Mesendoderm (in vitro differentiated cells): ENCODE measurements at places on chromosomes 5 and 9.

DNA sequence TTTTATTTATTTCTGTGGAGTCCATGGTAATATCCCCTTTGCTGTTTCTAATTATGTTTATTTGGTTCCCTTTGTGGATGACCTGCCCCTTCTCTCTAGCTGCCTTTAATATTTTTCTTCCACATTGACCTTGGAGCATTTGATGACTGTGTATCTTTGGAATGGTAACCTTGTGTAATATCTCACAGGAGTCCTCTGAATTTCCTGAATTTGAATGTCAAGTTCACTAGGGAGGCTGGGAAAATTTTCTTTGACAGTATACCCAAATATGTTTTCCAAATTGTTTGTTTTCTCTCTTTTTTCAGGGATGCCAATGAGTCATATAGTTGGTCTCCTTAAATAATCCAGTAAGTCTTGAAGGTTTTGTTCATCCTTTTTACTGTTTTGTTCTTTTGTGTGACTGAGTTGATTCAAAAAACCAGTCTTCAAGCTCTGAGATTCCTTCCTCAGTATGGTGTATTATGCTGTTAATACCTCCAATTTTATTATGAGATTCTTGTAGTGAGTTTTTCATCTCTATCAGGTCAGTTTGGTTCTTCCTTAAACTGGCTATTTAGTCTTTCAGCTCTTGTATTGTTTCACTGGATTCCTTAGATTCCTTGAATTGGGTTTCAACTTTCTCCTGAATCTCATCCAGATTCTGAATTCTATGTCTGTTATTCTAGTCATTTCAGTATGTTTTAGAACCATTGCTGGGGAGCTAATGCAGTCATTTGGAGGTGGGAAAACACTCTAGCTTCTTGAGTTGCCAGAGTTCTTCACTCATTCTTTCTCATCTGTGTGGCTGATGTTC is 349.0 kb upstream of the TARS1 start:
- DNase-seq, result peak; percentile 1

GRCh38 chr9:33765411-33765810 is 29.9 kb upstream of the PRSS3 start:
- DNase-seq, result no peak

- no peak for DNase-seq
Observed at GRCh38 chr5:151706906-151707305, 20.2 kb upstream of the SPARC start.

DNA sequence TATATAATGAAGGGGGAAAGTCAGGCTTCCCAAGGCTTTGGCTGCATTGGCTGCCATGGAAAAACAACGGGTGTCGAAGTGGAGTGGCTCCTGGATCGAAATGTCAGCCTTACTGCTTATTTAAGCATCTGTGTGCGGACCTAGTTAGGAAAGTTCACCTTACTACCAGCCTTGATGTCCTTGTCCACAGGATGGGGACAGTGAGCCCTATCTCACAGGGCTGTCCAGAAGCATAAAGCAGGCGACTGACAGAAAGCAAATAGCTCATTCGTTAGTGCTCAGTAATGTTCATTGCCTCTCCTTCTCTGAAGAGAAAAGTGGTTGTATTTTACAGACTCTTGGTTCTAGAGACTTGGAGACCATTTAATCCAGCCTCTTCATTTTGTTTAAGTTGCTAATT is 81.5 kb upstream of the NIPAL4 start:
- DNase-seq, result peak; percentile 45

- peak; percentile 66 for DNase-seq
Observed at GRCh38 chr5:51379331-51379700, 3.9 kb upstream of the ISL1 start.

DNA sequence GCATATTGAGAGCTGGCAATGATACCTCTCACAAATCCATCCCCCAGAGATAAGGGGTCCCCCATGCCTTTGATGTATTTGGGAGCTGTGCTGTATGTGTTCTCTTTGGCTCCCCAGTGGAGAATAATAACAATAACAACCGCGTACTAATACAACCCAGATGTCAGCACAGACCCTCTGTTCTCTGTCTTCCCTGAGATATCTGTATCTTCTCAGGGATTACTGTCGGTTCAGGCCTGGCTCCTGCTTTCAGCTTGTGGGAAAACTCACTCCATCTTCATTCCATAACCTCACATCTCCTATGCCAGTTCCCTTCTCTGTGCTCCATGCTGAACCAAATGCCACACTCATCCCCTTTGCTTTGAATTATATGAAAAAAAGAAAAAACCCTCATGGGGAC is 76.2 kb downstream of the TMC1 start:
- no peak for DNase-seq

GRCh38 chr5:156594406-156594805 is 255.7 kb upstream of the PPP1R2B start:
- DNase-seq, result no peak

DNA sequence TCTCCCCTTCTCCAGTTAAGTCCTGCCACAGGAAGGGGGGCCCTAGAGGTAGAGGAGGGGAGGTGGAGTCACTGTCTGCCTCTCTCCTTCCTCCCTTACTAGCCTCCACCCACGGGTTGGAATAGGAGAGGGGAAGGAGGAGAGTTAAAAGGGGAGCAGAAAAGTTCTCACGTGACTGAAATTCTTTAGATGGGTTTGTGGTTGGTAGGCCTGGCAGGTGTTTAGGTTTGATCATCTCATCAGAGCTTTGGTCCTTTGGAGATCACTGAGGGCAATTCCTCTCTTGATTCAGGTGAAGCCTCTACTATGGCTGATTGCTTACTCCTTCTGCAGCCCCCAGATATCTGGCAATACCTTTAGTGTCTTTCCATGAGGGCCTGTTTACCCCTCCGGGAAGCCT is 24.9 kb upstream of the C5orf63 start:
- DNase-seq, result no peak

GRCh38 chr5:94853120-94853519 is 234.7 kb downstream of the SLF1 start:
- DNase-seq, result no peak

- DNase-seq, result peak; percentile 79
Observed at GRCh38 chr5:116923344-116923743, 348.7 kb upstream of the SEMA6A start.

GRCh38 chr9:132648283-132648682 is 21.5 kb downstream of the DDX31 start:
- DNase-seq, result no peak

GRCh38 chr5:67809589-67809988 is 406.0 kb upstream of the PIK3R1 start:
- no peak for DNase-seq

DNA sequence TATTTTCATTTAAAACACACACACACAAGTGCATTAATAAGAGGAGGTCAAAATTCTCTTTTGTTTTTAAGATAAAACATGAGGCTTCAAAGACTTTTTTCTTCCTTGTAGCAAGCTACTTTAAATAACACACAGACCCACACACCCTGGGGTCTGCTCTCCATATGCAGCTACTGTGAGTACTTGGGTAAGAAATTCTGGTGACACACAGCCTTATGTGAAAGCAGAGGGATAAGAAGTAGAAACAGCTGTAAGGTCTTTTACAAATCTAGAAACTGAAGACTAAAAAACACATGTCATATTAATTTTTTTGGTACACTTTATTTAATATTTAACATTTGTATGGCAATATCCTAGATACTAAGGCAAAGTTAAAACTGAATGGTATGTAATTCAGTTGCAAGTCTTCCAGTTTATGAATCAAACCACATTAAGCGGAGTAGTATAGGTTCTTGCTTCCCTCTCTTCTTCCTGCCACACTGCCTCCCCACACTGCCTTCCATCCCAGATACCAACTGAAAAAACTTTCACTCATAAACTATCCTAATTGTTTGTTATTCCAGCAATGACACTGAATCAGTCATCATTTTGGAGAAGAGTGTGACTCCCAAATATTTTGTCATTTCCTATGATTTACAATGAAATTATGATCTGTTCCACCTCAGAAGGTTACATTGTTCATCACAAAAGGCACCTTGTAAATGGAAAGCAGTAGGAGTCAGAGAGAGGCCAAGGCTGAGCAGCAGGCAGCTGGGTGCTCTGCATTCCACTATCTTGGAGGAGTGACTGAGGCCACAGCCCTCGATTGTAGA is 92.0 kb downstream of the PLCXD3 start:
- peak; percentile 14 for DNase-seq

DNA sequence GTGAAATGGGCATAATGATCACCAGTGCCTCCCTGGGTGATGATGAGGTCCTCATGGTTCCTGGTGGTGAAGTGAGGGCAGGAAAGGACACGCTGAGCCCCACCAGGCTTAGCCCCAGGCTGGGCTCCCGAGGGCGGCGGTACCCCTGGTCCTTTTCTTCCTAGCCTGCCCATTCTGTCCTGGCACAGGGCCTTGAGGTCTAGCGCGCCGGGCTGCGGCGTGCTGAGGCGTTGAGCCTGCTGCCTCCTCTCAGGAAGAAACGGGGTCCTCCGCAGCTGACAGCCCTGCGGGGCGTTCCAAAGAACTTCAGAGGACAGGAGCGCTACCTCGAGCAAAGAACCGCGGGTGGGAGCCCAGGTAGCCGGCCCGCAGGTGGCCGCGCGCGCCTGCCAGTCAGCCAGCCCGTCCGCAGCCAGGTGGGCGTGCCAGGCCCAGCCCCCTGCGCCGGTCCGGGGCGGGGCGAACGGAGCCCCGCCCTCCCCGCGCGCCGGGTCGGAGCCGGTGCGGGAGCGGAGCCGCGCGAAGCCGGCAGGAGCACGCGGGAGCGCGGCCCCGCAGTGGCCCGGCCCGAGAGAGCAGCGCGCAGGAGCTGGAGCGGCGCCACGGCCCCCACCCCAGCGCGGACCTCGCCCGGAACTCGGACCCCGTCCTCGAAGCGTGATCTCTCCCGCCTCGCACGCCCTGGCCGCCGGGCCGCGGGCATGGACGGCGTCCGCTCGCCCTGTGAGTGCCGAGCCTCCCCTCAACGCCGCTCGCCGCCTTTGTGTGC is at the start of gene WNK2:
Gene WNK2, plus strand, starts transcription at position 477 of the 769 bp plus-strand sequence. CDS start 791 bp downstream, outside the sequence.
- DNase-seq, result peak; percentile 29

DNA sequence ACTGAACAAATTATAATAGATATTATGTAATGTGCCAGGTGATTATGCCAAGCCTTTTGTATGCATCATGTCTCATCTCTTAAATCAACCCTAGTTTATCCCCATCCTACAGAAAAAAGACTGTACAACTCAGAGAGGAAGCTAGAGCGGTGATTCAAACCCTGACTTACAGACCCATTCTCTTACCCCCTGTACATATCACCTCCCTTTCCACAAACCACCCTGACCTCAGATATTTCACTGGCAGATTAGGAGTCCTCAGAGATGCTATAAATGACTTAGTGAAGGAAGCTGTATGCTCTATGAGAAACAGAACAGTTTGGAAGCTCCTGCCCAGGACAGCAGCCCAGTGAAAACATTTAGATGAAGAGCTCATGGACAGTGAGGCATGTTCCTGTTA is 79.1 kb upstream of the RARS1 start:
- DNase-seq, result no peak

GRCh38 chr9:33942471-33943083 is 106.1 kb downstream of the UBAP2 start:
- peak; percentile 54 for DNase-seq

DNA sequence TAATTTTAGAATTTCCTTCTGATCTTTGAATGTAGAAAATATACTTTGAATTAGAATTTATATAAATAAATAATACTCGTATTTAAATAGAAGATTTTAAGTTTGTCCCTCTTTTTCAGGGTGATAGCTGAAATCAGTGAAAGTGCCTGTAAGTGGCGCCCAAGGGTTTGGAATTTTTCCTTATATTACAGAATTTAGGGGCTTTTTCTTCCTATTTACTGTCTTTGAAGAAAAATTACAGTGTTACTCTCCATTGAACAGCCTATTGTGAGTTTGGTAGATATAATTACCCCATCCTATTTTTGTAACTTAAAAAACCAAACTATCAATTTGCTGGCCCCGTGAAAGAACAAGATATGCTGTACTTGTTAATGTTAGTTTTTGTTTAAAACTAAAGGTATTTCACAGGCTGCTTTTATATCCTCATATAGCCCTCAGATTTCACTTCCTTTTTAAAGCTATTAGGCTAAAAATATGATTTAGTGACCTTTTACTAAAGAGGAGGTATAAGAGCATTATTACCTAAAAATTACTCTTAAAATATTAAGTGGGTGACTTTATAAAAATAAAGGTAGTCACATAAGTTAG is 3.2 kb downstream of the MAP3K1 start:
- no peak for DNase-seq

GRCh38 chr9:125822902-125823301 is 75.7 kb downstream of the PBX3 start:
- DNase-seq, result no peak

DNA sequence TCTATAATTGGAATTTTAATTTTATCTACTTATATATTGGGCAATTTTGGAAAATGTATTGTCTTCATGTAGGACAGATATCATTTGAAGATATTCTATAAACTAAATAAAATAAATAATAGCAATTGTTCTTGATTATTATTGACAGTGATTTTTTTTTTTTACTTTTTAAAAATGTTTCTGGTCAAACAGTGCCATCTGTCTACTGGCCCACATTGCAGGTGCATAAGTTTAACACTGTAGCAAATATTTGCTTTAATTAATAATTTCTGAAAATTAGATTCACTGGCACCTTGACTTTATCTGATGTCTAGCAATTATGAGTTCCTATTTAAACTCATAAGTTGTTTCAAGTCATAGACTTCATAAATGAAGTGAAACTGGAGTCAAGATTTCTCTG is 41.1 kb upstream of the ISOC1 start:
- no peak for DNase-seq

GRCh38 chr5:146047396-146047795 is 58.0 kb downstream of the PLAC8L1 start:
- no peak for DNase-seq

DNA sequence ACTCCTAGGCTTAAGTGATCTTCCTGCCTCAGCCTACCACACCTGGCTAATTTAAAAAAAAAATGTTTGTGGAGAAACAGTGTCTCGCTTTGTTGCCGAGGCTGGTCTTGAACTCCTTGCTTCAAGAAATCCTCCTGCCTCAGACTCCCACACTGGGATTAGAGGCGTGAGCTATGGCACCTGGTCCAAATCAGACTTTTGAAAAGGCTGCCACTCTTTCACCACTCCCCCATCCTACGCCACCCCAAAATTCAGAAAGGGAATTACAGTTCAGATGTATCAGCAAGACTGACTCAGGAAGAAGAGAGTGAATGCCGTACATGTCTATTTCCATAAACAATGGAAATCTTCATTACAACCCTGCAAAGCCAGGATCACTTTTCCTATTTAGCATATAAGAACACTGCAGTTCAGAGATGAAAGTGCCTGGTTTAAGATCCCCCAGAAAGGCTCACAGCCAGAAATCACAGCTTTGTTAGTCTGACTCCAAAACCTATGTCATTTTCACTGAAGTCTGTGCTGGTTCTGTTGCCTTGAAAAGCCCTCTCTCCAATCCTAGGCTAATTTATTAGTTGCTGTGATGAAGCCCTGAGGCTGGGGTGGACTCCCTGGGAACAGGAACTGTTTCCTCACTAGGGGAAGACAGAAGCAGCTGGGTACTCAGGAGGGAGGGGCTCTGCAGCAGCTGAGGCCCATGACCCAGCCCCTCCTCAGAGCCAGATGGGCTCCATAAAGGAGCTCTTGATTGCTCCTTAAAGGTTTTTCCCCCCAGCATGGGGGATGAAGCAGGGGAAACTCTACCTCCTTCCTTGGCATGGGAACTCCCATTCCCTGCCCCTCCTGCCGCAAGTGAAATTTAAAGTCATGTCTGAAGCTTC is 3.1 kb downstream of the FBLL1 start:
- DNase-seq, result peak; percentile 27
